AG04450 (cell line): ENCODE measurements at places on chromosomes 2 and 18.

GRCh38 chr18:34847408-34847807 is 137.3 kb downstream of the DTNA start:
- DNase-seq: no peak

DNA sequence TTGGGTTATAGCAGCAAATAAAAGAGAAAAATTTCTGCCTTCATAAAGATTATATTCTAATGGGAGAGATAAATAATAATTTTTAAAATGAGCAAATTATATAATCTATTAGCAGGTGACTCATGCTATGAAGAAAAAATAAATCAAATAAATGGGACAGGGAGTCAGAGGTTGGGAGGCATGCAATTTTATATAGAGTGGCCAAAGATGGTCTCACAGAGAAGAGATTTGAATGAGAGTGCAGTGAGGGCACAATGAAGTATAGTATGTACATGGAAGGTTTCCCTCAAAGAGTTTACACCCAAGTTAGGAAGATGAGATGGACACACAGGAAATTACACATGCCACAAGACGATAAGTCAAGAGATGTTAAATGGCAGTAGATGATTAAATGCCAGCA is 369.4 kb downstream of the TXNL1 start:
- no peak for DNase-seq

DNA sequence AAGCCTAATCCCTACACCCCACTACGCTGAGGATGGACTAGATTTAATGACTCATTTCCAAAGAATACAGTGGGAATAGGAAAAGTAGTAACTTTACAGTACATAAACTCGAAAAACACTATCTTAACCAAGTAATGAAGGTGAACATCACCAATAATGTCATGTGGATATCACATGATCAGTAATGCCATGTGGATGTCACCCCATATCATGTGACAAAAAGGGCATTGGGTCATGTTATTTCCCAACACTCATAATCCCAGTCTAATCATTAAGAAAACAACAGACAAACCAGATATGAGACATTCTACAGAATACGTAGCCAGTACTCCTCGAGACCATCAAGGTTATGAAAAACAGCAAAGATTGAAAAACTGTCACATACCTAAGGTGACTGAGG is 667.3 kb upstream of the CRIM1 start:
- DNase-seq: no peak

DNA sequence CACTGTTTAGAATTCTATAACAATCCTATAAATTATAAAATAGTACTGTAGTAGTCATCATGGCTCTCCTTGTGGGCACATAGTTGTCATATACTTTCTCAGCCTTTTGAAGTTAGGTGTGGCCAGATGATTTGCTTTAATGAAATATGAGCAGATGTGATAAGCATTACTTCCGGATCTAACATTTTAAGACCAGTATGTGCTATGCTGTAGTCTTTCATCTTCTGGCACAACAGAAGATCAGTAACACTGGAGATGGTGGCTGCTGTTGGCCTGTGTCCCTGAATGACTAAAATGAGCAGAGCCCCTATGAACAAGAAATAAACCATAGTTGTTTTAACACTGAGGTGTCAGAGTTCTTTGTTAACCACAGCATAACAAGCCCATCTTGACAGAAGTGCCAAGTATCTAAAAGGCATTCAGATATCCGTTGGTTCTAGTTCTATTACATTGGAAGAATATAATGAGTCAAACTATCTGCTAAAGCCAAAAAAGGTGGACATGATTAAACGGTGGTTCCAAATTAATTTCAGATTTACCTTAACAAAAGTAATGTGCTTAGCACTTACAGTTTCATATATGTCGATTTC is 6.3 kb downstream of the MEX3C start:
- DNase-seq: no peak

- no peak for DNase-seq
Observed at GRCh38 chr2:222862106-222862908, 1.5 kb downstream of the ACSL3 start.

DNA sequence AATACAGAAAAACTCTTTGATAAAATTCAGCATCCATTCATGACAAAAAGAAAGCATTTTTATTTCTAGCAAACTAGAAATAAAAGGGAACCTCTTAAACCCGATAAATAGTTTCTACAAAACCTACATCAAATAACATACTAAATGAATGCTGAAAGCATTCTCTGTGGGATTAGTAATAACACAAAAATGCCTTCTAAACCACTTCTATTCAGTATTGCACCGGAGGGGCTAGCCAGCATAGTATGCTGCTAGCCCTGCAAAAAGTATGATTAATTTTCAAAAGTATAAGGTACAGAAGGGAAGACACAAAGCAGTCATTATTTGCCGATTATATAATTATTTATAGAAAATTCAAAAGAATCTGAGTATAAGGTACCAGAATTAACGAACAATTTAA is 145.2 kb downstream of the DTNB start:
- DNase-seq: no peak

DNA sequence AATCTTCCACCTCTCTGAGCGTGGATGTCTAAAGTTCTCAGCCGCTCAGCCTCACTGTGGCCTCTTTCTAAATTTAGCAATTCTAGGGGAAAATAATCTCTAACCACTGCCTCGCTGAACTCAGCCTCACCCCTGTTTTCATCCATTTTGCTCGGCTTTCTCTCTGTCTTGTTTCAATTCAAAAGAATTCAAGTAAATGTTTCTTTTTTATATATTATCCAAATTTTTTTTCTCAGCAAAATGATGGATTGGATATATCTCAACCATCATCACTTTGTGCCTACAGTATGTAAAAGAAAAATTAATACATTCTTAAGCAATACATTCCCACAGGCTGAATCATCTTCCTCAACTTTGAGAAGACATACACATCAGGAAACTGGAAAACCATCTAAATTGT is 24.0 kb upstream of the GALNT5 start:
- no peak for DNase-seq

DNA sequence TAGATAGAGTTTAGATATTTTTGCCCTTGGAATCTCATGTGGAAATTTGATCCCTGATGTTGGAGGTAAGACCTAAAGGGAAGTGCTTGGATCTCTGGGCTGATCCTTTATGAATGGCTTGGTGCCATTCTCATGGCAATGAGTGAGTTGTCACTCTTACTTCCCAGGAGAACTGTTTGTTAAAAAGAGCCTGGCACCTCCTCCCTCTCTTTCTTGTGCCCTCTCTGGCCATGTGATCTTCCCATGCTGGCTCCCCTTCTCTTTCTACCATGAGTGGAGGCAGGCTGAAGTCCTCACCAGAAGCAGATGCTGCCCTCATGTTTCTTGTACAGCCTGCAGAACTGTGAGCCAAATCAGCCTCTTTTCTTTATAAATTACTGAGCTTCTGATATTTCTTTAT is 276.9 kb downstream of the ZNF804A start:
- no peak for DNase-seq

- no peak for DNase-seq
Observed at GRCh38 chr2:58921676-58922075, 680.6 kb upstream of the FANCL start.

- no peak for DNase-seq
Observed at GRCh38 chr2:58633613-58634365, 392.7 kb upstream of the FANCL start.

- no peak for DNase-seq
Observed at GRCh38 chr2:202005272-202005887, 28.3 kb upstream of the FZD7 start.

DNA sequence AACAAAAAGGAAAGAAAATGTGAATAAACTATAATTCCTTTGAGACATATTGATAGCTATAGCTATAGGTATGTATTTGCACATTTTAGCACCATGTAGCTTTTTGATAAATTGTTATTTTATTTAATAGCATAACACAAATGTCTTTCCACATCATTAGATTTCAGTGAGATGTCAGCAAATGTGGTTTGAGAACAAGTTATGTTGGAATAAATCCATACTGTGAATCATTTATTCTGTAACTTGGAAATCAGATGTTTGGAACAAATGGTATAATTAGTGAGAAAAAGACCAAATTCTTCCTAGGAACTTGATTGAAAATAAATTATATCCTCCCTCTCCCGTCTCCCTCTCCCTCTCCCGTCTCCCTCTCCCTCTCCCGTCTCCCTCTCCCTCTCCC is 62.8 kb downstream of the NABP1 start:
- DNase-seq: no peak

DNA sequence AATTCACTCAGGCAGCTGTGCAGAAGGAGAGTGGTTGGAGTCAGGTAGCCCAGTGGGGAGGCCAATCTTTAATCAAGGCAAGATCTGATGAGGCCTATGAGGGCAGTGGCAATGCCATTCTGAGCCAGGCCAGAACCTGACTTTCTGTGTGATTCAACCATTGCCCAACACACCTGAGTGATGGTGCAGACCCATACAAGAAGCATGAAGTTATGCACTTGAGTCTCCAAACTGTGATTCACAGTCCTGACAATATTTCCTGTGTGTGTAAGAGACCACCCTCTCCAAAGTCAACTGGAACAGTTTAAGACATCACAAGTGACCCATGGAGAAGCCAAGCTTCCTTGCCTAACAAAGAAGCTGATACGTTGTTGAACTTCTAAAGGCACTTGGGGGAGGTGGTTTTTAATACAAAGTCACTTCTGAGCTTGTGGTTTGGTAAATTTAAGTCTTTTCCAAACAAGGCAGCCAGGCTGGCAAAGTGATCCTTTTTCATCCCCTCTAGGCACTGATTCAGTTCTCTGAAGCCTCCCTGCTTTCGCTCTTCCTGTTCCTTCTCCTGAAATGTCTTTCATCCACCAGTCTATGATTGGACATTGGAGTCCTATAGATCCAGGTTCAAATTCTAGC is 49.0 kb downstream of the VSNL1 start:
- no peak for DNase-seq
